Breast epithelium (tissue), 4 donors: ENCODE measurements at places on chromosomes 4 and X. TPM values are rescaled to one million over a fixed set of nuclear protein-coding genes. Genes with fewer than 3 reads are reported as not detected.

The MAGEB17 gene
- total RNA-seq = 0.33 TPM

The CT45A1 gene
- total RNA-seq = not detected

The EPHA5 gene
- not detected for total RNA-seq

The TCEAL5 gene
- total RNA-seq = not detected

The ARAP2 gene
- 21.3 TPM for total RNA-seq

The RRH gene
- total RNA-seq = 0.66 TPM

GRCh38 chr4:3075652-3075981 is 1.1 kb downstream of the HTT start:
- peak overlapping the region; percentile 99 for H3K4me3 ChIP-seq
- H3K36me3 ChIP-seq = no peaks in the 10 kb centered on the region
- H3K27me3 ChIP-seq = no peaks in the 10 kb centered on the region
- no peaks in the 10 kb centered on the region for H3K4me1 ChIP-seq
- peak overlapping the region; percentile 94 for H3K27ac ChIP-seq

GRCh38 chr4:143486314-143486713 is 27.2 kb upstream of the SMARCA5 start:
- H3K4me3 ChIP-seq = no peak overlapping the region
- H3K36me3 ChIP-seq = no peaks in the 10 kb centered on the region
- H3K27me3 ChIP-seq = no peaks in the 10 kb centered on the region
- H3K4me1 ChIP-seq = no peaks in the 10 kb centered on the region

DNA sequence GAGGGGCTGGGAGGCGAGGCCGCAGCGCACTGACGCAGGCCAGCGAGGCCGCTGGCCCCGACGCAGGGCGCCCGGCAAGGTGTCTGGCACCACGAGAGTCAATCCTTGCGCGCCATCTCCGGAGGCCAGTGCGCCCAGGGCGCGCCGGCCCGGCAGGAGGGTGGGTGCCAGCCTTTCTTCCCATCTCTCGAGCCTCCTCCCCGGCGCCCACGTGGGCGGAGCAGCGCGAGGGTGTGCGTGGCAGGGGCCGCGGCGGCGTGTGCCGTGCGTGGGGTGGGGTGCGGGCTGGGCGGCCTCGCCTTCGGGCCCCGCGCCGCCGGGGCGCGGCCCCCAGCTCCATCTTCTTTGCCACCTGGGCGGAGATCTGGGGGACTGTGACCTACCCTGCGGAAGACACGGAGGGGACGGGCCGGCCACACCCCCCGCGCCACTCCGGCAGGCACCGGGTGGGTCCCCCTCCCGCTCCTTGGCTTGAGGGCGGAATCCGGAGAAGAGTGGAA is 877 bp downstream of the JAKMIP1 start:
- no peak for DNase-seq
- peaks cover 4% of the 10 kb centered on the region for H3K4me1 ChIP-seq
- peaks cover 7% of the 10 kb centered on the region for H3K27me3 ChIP-seq
- H3K4me3 ChIP-seq = peak overlapping the region; percentile 55

GRCh38 chr4:47167081-47168035 is 136.0 kb downstream of the GABRB1 start:
- H3K4me3 ChIP-seq = no peak overlapping the region
- H3K27me3 ChIP-seq = no peaks in the 10 kb centered on the region
- H3K4me1 ChIP-seq = no peaks in the 10 kb centered on the region
- H3K36me3 ChIP-seq = no peaks in the 10 kb centered on the region
- no peak overlapping the region for H3K27ac ChIP-seq
- DNase-seq = no peak

DNA sequence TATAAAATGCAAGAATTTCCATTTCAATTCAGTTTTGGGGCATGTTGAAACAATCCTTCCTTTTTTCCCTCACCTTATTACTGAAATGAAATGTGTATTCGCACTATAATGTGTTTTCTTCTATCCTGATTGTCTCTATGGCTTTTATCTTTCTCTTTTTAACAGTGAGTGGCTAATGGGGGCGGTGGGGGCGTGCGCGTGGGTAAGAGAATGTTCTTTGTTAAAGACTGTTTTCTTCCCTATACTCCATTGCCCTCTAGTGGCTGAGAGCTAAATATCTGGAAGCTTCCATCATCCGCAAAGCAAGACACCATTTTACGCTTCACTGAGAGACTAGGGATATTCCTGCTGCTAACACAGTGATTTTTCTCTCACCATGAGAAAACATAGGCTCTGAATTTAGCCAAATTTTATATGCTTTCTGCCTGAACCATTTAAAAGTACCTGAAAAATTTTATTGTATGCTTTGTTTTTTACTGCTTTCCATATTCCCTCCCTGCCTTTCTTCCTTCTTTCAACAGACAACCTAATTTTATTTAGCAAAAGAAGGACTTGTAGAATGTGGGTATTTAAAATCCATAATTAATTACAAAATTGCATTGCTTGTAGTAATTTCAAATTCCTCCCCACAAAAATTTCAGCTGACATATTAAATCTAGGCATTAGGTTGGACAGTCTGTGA is 194.0 kb downstream of the GASK1B start:
- H3K27me3 ChIP-seq = no peaks in the 10 kb centered on the region
- H3K27ac ChIP-seq = no peak overlapping the region
- no peaks in the 10 kb centered on the region for H3K36me3 ChIP-seq
- H3K4me3 ChIP-seq = no peak overlapping the region
- no peaks in the 10 kb centered on the region for H3K4me1 ChIP-seq
- no peak for DNase-seq

DNA sequence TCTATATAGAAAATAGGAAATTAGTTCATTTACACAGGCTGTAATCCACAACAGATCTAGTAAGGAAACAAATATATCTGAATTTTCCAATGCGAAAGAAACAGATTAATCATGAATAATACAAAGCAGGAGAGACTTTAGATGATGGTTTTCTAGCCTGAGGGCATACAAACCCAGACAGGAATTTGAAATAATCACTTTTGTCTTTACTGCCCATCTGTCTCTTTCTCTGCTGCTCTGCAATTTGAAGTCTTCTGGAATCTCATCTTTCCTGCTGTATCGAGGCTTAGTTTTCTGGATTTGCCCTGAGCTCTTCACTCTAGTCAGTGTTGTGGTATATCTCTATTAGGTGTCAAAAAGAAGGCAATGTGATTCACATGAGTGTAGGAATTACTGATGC is 711.8 kb upstream of the FAM241A start:
- H3K4me1 ChIP-seq = no peaks in the 10 kb centered on the region
- H3K27me3 ChIP-seq = no peaks in the 10 kb centered on the region
- no peak for DNase-seq
- no peak overlapping the region for H3K27ac ChIP-seq
- no peak overlapping the region for H3K4me3 ChIP-seq

DNA sequence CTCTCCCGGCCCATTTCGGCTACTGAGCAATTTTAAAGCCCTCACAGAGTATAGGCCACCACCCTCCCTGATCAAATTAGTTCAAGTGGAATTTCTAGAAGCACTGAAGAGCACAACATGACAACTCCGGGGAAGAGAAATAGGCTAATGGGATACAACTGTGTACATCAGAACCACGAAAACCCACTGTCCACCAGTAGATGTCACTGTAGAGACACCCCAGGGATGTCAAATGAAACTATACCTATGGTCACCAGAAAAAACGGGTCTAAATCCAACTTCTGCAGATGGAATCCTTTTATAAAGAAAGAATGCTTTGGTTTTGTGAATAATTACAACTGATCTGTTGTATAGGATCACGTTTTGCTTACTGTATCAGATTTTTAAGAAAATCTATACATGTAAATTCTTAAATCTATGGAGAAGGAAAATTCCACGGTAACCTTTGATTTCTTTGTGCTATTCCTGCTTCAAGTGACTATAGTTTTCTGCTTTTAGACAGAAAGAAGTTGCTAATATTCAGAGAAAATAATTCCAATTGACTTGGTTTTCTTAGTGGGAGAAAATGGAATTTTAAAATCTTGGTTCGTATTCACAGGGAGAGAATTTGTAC is 29.5 kb upstream of the MAP3K15 start:
- H3K27me3 ChIP-seq = peaks cover 51% of the 10 kb centered on the region
- no peak overlapping the region for H3K27ac ChIP-seq
- no peaks in the 10 kb centered on the region for H3K36me3 ChIP-seq
- H3K4me3 ChIP-seq = no peak overlapping the region
- no peaks in the 10 kb centered on the region for H3K4me1 ChIP-seq
